Activated CD4-positive, alpha-beta T cell treated with anti-CD3 and anti-CD28 coated beads, Interleukin-2, amount 50 U/mL, for 16 hours (primary cell): ENCODE measurements at places on chromosomes 11 and 22.

- DNase-seq, result no peak
Measured at GRCh38 chr11:122637541-122637940, 18.0 kb upstream of the UBASH3B start.

DNA sequence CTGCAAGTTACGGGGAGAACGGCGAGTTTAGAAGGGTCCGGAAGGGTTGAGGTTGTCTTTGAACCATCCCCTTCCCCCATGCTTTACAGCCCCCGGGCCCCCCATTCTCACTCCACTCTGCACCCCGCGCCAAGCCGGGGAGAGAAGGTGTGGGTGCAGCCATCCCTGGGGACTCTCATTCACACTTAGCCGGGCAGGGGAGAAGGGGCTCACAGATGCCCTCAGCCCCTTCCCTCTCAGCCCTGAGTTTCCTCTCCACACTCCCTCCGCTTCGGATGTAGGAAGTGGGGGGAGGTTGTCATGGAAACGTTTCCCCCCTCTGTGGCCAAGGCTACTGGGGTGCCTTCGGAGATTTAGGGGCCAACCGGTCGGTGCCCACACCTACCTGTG is 334 bp downstream of the CADM1 start:
- DNase-seq, result no peak

DNA sequence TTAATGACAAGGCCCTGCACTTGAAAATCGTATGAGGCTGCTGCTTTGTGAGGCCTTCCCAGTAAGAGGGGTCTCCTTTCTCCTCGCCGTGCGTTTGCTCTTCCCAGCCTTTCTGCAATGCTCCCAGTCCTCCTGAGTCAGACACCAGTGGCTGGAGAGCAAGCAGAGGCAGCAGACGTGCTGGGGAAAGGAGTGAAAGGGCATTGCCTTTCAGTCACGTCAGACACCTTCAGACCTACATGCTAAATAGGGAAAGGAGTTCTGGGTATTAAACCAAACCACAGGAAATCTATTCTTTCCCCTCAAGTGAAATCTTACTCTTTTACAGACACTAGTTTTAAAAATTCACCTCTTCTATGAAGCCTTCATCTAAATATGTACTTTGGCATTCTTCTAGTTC is 274.8 kb downstream of the NTM start:
- no peak for DNase-seq

DNA sequence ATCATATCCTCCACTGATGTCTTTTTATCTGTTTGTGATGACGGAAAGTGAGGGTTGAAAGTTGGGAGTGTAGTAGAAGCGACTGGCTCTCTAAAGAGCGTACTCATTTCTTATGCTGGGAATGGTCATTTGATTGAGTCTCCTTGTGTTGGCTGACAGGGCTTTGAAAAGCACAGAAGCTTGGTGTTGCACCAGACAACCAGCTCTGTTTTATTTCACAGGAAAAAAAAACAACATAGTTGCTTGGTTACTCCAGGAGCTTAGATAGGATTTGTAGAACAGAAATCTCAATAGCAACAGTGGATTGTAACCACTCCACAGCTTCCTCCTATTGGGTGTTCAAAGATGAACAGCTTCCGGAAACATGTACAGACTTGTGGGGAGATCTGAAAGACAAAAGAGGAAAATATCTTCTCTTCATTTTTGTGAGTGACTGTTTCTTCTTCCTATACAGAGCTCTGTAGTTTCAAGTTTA is 2.7 kb downstream of the RBM14 start:
- DNase-seq, result peak; percentile 44

GRCh38 chr11:94558468-94558867 is 8.7 kb upstream of the PIWIL4 start:
- no peak for DNase-seq
